Epithelial cell of esophagus (primary cell): ENCODE measurements at places on chromosomes 5 and 9.

DNA sequence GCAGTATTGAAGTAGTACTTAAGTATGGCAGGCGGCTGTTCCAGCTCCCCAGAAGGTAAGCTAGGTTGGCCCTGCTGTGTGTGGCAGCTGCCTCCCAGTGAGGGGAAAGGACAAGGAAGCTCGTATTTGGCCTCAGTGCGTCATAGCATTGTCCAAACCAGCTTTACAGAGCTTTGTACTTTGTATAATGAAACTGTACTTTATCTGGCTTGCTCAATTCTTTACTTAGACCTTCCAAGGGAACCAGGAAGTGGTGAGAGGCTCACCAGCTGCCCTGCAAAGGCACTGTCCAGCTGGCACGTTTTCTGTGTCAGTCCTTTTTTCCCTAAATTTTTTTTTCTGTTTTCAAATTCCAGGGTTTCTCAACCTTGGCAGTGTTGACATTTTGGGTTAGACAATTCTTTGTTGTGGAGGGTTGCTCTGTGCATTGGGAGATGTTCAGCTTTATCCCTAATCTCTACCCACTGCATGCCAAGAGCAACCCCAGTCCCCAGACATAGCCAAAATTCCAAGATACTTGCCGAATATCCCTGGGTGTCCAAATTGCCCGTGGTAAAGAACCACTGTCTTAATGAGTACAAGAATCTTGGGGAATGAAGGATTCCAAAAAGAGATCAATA is 474.5 kb downstream of the LRRC70 start:
- DNase-seq: peak; percentile 8

GRCh38 chr9:102461156-102461819 is 533.8 kb upstream of the CYLC2 start:
- DNase-seq: no peak

- DNase-seq: no peak
These were observed 42.1 kb downstream of the POU4F3 start for GRCh38 chr5:146380714-146381113.

- no peak for DNase-seq
These were observed 23.5 kb upstream of the EIF4EBP3 start for GRCh38 chr5:140524003-140524402.

DNA sequence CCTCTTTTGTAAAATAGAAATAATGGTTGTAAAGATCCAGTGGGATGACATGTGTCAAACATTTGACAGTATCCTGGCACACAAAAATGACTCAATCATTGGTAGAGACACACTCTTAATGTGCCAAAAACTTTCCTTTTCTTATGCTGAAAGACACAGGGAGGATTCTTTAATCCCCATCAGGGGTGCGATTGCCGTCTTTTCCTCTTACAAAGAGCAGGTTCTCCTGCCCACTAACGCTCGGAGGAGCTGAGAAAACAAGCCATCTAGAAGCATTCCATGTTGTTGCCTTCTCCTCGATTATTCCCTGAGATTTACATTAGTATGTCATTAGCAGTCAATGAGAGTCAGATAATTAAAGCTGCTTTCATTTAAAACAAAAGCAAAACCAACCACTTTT is 342.6 kb upstream of the CCNH start:
- DNase-seq: no peak

DNA sequence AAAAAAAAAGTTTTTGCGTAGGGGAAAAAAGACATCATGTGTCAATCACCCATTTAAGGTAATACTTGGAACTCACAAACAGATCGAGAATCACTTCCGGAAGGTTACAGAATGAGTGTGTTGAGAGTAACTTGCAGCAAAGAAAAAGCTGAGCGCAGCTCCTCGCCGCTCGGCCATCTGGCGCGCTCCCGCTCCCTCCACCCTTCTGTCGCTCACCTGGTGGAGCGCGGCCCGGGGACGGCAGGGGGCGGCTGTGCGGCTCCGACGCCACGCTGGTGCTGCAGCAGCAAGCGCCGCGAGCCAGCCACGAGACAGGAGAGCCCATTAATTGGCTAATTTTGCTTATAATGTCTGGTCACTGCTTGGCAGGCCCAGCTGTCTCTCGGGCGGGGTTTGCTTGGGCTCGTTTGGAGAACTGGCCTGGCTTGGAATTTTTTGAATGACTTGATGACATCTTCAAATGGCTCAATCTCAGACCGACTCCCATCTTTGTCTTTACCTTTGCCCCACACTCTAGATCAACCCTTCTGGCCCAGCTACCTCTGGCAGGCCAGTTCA is 601.8 kb downstream of the CCDC171 start:
- peak; percentile 66 for DNase-seq

DNA sequence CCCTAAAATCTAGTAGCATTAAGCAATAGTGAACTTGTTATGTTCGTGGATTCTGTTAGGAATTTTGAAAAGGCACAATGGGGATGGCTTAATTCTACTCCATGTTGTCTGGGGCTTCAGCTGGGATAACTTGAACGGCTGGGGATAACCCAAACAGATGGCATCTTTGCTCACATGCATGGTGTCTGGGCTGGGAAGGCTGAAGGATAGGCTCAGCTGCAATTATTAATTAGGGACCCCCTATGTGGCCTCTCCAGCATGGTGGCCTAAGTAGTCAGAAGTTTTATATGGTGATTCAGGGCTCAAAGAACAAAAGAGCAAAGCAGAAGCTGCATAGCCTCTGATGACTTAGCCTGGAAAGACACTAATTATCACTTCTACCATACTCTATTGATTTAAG is 551.1 kb downstream of the PSAT1 start:
- no peak for DNase-seq

GRCh38 chr9:137462396-137462985 is 3.4 kb upstream of the NSMF start:
- no peak for DNase-seq

- no peak for DNase-seq
These were observed 408.4 kb downstream of the CCDC171 start for GRCh38 chr9:15961217-15961616.

DNA sequence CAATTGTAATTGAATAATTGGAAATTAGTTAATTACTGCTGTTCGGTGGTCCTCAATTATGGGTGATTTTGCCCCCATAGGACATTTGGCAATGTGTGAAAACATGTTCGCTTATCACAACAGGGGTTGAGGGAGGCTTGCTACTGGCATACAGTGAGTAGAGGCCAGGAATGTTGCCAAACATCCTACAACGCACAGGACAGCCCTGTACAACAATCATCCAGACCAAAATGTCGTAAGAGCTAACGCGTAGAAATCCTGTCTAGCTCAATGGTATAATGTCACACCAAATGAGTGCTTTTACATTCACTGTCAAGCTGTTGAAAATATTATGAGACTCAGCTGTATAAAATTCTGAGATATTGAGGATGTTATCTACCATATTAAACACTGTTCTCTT is 464.4 kb upstream of the TUSC1 start:
- DNase-seq: no peak

DNA sequence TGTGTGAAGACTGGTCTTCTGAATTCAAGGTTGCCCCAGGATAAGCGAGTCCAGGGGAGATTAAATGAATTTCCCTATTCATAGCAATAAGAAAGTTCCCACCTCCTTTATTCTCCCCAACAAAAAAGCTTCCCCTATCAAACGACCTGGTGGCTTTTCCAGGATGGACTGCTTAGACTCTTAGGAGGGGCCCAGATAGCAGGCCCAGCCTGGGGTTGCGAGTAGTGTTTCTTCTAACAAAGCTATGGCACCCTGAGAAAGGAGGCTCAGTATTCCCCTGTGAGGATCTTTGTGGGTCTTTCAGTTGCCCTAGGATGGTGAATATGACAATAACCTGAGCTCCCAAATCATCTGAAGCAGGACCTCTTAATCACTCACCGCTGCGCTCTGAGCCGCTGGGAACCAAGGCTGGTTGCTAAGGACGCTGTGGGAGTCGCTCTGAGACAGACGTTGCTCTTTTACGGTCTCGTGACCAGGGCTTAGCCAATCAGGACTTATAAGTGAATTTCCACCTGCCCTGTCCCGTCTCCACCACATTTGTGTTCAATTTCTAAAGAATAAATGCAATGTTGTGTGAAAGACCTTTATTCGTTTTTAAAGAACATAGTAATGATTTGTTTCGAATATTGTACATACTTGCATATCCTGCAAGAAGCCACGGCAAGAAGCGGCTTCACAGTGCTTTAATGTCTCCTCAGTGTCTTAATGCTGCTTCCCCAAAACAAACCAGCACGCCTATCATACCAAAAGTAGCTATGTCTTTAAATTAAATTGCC is at the start of gene TMEM232:
TMEM232 (minus strand) TSS at position 423 of the 776 bp plus-strand sequence. CDS start 59,319 bp downstream, outside the sequence.
- DNase-seq: peak; percentile 94

GRCh38 chr5:122156724-122157325 is 27.5 kb downstream of the ZNF474 start:
- DNase-seq: peak; percentile 67

DNA sequence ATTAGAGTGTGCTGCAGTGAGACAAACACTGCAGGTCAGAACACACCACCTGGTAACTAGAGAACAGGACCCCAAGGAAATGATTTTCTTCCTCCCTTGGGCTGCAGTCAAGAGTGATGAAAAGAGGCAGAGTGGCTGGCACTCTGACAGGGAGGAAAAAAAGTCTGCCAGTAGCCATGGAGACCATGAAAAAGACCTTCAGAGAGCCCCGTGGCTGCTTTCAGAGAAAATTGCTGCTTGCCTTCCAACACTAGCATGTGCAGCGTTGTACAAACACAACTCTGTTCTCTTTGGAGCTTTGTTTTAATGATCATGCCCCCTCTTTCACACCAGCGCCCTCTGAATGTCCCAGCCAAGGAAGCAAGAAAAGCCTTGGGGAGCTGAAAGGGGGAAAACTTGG is 68.8 kb downstream of the ANKRD55 start:
- no peak for DNase-seq

- no peak for DNase-seq
These were observed 208.5 kb downstream of the TMEM161B start for GRCh38 chr5:88060194-88060593.

DNA sequence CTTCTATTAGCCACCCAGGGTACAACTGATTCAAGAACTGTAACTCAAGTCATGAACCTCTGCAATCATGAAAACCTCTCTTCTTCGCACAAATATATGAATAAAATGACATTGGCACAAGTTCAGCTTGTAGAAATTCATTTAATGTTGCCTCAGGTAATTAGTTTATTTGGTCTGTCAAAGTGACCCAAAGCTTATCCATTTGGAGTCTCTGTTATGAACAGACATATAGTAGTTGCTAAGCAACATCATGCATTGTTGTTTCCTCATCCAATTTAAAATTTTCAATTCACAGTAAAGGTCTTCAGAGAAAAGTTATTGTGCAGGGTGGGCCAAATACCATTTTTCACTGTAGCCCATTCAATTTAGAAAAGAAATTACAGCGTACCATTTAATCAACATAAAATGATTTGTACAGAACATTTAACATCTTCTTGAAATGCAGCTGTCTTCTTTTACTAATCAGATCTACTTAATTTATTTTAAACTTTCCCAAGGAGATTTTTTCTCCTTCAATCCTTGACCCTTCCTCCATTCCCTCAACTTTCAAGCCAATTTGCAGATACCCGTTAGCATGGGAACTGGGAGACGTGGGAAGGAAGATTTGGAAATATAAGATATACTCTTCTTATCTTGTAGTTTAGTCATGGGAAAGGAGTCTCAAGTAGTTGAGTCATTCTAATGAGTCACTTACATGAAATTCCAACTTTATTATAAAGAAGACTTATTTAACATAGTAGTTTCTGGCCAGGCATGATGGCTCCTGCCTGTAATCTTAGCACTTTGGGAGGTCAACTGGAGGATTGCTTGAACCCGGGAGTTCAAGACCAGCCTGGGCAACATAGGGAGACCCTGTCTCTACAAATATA is 231.3 kb downstream of the ATPSCKMT start:
- DNase-seq: peak; percentile 81

DNA sequence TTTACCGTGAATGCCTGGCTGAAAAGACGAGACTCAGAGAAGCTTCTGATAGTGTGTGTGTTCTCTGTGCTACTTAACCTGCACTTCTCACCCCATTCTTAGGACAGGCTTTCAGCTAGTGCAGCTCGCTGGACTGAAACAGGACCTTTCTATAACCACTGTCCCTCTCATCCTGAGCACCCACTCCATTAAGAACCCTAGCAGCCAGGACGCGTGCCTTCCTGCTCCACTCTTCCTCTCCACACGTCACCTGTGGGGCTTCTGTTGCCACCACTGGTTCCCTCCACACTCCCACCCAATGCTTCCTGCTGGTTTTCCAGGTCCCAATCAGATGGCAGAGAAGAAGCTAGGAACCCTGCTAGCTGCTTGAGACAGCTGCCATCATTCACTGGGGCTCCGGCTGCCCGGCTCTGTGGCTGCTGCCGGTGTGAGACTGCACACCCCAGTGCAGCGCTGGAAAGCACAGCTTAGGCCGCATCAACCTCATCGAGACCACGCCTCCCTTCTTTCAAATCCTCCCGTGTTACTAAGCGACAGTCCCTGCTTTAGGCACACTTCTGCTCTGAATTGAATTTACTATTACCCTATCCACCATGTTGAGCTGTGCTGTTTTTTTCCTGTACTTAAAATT is 44.0 kb downstream of the RNF130 start:
- no peak for DNase-seq

DNA sequence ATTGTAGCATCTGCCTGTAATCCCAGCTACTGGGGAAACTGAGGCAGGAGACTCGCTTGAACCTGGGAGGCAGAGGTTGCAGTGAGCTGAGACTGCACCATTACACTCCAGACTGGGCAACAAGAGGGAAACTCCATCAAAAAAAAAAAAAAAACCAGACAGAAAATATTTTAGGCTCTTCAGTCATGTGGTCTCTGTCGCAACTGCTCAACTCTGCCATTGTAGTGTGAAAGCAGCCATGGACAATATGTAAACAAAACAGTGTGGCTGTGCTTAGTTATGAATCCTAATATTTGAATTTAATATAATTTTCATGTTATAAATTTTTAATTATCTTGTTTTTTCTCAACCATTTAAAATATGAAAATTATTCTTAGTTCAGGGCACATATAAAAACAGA is 38.4 kb downstream of the ZFAND5 start:
- no peak for DNase-seq

- DNase-seq: no peak
These were observed 6.2 kb upstream of the TNFSF8 start for GRCh38 chr9:114936581-114936980.

GRCh38 chr5:98330871-98331270 is 442.6 kb upstream of the RGMB start:
- no peak for DNase-seq

- peak; percentile 86 for DNase-seq
These were observed at the start of gene PTBP3 for GRCh38 chr9:112332977-112333638. TSS of gene PTBP3 (minus strand) at chr9:112333619. CDS start at chr9:112297865, 35,754 bp downstream.

DNA sequence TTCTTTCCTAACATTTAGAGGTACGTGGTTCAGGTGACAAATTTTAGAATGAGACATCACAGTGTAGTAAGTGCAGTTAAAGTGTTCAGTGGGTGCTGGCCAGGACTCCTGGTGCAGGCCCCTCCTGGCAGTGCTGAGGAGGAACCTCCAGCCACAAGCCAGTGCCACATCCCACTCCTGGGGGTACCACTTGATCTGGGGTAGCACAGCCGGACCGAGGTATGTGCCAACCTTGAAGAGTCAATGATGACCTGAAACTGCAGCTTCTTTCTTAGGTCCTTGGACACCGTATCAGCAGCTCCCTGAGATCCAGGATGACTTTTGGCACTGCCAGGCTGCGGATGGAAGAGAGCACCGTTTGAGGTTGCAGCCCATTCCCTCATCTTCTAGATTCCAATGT is 310.4 kb upstream of the IRX4 start:
- DNase-seq: no peak
